ENCODE measurements at places on chromosomes 13 and 19.

GRCh38 chr13:59458908-59459579 is 704.7 kb downstream of the DIAPH3 start:
- peak; percentile 29 for DNase-seq

DNA sequence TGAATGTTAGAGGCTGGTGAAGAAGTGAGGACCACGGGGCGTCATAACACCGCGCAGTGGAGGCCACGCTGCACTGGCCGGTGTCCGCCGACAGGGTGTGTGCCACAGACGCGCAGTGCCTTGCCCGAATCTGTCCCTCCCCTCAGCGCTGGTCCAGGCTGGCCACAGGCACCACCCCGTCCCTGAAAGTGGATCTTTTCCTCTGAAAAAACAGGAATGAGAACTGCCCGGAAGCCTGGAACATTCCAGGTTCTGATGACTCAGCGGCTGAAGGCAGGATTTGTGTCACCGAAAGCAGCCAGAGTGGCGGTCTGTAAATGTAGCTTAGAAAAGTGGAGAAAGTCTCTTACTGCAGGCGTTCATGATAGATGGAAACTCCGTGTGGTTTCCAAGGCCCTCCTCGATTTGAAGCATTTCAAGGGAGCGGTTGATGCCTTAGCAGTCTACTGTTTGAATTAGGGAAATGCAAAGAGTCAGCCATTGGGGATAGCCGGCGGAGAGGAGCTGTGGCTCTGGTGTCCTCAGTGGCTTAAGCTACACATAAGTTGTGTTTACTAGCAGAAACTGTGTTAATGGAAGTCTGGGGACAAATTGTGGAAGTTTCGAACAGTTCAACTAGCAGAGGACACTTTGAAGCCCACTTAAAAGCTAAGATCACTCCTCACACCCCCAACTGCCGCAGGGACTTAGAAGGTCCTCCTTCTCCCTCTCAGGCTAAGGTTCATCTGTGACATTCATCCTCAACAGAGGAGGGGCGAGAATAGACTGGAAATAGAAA is 70.8 kb downstream of the NUFIP1 start:
- DNase-seq = peak; percentile 95

DNA sequence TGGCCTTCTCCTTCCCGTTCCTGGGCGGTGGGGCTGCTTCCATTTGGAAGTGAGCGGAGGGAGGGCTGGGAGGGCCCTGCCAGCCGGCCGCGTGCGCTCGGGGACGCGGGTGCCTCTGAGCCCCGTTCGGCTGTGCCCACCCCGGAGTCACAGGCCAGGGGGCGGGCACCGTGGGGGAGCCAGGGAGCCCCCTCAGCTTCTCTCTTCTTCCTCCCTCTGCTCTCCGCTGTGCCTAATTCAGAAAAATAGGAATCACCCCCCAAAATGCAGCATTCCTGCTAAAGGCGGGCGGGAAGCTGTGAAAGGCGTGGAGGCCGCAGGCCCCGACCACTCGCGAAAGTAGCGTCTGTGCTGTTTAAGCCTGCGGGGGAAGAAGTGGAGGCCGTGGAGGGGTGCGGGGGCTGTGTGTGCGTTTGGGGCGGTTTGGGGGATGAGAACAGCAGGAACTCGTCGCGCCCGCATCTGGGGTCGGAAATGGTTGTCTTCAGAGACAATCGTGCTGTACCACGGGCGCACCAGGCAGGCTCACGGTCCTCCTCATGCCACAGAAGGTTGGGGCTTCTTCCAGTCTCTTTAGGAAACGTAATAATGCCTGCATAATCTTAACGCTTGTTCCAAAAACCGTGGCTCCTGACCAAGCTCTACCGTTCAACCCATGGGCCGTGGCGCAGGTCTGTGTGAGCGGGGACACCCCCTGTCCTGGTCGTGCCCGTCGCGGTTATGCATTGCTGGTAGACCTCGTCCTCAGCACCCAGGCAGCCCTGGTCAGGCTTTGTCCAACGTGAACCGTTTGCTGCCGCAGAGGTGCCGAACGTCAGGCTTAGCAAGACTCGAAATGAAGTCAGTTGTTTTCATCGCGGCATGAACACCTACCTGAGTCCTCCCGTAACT is 110.4 kb upstream of the SOX1 start:
- DNase-seq = no peak

DNA sequence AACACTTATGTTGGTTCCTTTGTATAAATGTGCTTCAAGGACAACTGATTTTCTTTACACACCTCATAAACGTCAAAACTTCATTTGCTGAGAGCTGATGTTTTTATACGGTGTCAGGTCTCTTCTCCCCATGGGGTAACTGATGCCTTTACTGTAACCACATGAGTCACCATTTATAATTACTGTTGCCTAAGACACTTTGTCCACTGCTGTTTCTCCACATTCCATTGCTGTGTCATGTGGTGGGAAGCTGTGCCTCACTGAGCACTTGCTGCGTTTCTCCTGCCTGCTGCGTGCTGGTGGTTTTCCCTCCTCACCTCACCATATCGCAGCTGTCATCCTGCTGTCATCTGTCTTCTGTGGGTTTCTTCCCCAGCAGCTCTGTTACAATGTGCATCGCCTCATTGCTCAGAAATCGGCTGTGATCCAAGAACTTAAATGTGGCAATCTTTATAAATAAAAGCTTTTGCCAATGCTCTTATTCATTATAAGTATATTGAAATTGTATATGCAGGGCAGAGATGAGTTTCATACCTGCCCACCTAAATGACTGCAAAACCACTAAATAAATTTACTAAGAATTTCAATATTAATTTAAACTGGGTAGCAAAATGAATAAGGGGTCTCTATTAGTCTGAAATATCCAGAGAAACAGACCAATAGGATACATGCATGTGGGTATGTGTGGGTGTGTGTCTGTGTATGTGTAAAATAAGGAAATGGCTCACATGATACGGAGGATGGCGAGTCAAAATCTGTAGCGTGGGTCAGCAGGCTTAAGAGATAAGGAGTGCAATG is 547.0 kb upstream of the SLITRK5 start:
- DNase-seq = peak; percentile 79

DNA sequence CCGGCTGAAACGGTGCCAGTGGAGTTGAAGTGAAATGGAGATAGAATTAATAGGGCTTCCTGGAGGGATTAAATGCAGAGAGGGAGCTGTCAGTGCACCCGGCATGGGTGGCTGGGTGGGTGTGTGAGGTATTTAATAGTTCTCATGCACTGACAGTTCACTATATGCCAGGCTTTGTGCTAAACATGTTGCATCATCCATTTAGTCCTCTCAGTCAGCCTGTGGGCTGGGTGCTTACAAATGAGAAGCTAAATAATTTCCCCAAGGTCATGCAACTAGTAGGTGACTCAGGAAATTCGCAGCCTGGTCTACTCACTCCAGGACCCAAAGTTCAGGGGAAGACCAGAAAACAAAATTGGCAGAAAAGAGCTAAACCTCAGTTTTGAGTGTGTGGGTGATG is 63.5 kb upstream of the SPATA13 start:
- peak; percentile 25 for DNase-seq

Measured in AG09319 (cell line).